ENCODE measurements at places on chromosomes 6 and 20.

GRCh38 chr6:37788259-37788658, 31.3 kb upstream of the ZFAND3 start:
- no peak for DNase-seq

DNA sequence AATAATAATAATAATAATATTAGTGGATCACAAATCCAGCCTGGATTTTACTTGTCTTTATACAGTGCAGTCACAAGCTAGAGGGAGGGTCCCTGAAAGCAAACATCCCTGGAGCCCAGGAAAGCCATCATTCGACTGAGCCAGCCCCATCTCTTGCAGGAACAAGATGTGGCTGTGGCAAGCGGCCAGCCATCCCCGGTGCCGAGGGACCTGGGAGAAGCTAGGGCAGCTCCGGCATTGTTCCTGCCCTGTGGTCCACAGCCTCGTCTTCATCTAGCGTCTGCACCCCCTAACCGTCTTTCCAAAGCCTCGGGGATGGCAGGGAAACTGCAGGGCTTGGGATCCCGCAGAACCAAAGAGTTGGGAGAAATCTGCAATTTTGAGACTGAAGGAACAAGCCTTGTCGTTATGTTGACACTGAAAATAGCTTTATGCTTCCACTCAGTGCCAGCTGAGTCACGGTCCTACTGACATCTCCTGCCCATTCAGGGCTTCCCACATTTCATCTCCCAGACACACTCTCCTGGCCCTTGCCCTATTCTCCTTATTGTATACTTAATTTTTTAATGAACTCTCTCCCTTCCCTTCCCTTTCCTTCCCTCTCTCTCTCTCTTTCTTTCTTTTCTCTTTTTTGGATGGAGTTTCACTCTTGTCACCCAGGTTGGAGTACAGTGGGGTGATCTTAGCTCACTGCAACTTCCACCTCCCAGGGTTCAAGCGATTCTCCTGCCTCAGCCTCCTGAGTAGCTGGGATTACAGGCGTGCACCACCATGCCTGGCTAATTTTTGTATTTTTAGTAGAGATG, 62.5 kb upstream of the ZNFX1 start:
- DNase-seq = no peak

DNA sequence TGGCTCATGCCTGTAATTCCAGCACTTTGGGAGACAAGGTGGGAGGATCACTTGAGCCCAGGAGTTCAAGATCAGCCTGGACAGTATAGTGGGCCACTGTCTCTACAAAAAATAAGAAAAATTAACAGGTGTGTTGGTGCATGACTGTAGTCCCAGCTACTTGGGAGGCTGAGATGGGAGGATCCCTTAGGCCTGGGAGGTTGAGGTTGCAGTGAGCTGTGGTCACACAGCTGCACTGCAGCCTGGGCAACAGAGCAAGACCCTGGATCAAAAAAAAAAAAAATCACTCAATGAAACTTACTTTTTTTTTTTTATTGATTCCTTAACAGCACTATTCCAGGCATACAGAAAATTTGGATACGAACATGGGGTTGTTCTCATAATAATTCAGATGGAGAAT, 14.0 kb downstream of the CDKAL1 start:
- no peak for DNase-seq

GRCh38 chr6:147699637-147700036, 191.1 kb downstream of the SAMD5 start:
- DNase-seq = no peak

- DNase-seq = no peak
Measured at GRCh38 chr20:63830841-63831588, at the start of gene ZBTB46. ZBTB46 (minus strand) TSS chr20:63831264; CDS start chr20:63790757, 40,507 bp downstream.

Data from amniotic stem cell (primary cell).